ENCODE measurements at places on chromosomes 4 and X. TPM values are rescaled to one million over a fixed set of nuclear protein-coding genes. Genes with fewer than 3 reads are reported as not detected.

PDGFC gene
- total RNA-seq: 19.9 TPM

EOLA2 gene
- 21.5 TPM for total RNA-seq

TRMT10A gene
- total RNA-seq: 3.0 TPM

TEX13B gene
- not detected for total RNA-seq

PDCL2 gene
- total RNA-seq: not detected

DOK7 gene
- not detected for total RNA-seq

RPA4 gene
- total RNA-seq: 1.4 TPM

SHROOM4 gene
- 8.0 TPM for total RNA-seq

TNIP3 gene
- total RNA-seq: not detected

KLHL13 gene
- total RNA-seq: 13.0 TPM

CYTL1 gene
- total RNA-seq: 1.2 TPM

AFM gene
- total RNA-seq: not detected

MAML3 gene
- 6.5 TPM for total RNA-seq

SH3TC1 gene
- total RNA-seq: 36.6 TPM

RHOXF2B gene
- total RNA-seq: not detected

NBDY gene
- total RNA-seq: 37.8 TPM

HERC6 gene
- 7.3 TPM for total RNA-seq

TLR10 gene
- total RNA-seq: not detected

HTRA3 gene
- total RNA-seq: 104 TPM

CACNA1F gene
- 0.09 TPM for total RNA-seq

ADGRG2 gene
- 1.0 TPM for total RNA-seq

TMEM47 gene
- 305 TPM for total RNA-seq

IGBP1 gene
- total RNA-seq: 30.9 TPM

TKTL2 gene
- total RNA-seq: 0.14 TPM

TRPC3 gene
- total RNA-seq: 0.24 TPM

CXCL3 gene
- total RNA-seq: 3.9 TPM

MED14 gene
- 31.1 TPM for total RNA-seq

ZDHHC15 gene
- total RNA-seq: 2.0 TPM

P2RY4 gene
- 0.57 TPM for total RNA-seq

CYLC1 gene
- total RNA-seq: not detected

RBBP7 gene
- total RNA-seq: 102 TPM

UCHL1 gene
- total RNA-seq: 31.0 TPM

PHKA2 gene
- total RNA-seq: 13.5 TPM

YTHDC1 gene
- total RNA-seq: 57.4 TPM

ZNF280C gene
- 4.7 TPM for total RNA-seq

ZNF674 gene
- 4.6 TPM for total RNA-seq

RTL5 gene
- total RNA-seq: 10.7 TPM

BDH2 gene
- 41.2 TPM for total RNA-seq

GLUD2 gene
- 2.0 TPM for total RNA-seq

CD38 gene
- 12.1 TPM for total RNA-seq

GPC4 gene
- total RNA-seq: 19.2 TPM

RASSF6 gene
- total RNA-seq: not detected

FSTL5 gene
- not detected for total RNA-seq

XAGE1B gene
- not detected for total RNA-seq

SLC25A53 gene
- total RNA-seq: 8.2 TPM

PRKX gene
- total RNA-seq: 12.4 TPM

FAM236D gene
- total RNA-seq: not detected

JCHAIN gene
- total RNA-seq: 8.8 TPM

HTR2C gene
- not detected for total RNA-seq

FAM149A gene
- total RNA-seq: 10.1 TPM

NSG1 gene
- total RNA-seq: 0.57 TPM

INPP4B gene
- total RNA-seq: 24.9 TPM

SLC10A4 gene
- not detected for total RNA-seq

DAPP1 gene
- total RNA-seq: 2.8 TPM

C4orf54 gene
- total RNA-seq: 0.76 TPM

LNX1 gene
- 4.7 TPM for total RNA-seq

PDHA1 gene
- 95.1 TPM for total RNA-seq

CFAP99 gene
- not detected for total RNA-seq
